Heart right ventricle (tissue), 16 donors: ENCODE measurements at places on chromosomes 16 and 17. TPM values are rescaled to one million over a fixed set of nuclear protein-coding genes. Genes with fewer than 3 reads are reported as not detected.

- no peak for DNase-seq
Measured at GRCh38 chr16:58999762-59000161, 265.6 kb upstream of the GOT2 start.

The PPL gene
- 5.5 TPM for total RNA-seq

DNA sequence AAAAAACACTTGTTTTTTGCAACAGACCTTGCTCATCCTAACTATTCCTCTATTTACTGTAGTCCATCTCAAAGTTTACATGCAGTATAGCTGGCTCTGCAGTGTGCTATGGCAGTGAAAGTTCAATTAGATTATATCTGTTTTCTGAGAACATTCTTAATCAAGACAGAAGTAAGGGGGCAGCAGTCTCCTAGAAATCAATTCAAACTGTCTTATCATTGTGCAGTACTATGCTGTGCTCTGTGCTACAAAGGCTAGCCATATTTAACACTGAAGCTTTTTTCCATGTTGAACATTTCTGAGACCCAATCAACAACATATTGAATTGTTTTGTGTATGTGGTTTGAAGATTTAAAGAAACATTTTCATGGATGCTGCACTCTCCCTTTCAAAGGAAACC lies 11.4 kb downstream of the NETO2 start:
- no peak for DNase-seq

DNA sequence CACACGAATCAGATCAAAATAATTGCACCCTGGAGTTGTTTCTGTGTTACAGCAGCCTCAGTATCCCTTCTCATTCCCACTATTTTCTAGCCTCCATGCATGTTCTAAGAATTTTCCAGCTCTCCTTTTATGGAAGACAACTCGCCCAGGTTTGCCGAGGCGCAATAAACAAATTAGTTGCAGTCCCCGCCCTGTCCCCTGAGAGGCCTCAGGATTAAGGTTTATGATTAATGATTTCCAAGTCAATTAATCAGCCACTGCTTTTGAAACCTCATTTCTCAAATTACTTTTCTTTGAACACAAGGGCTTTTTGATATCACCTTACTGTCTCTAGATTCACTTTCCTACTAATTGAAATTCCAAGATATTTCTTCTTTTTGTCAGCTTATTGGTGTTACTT lies 138.3 kb upstream of the HSBP1 start:
- no peak for DNase-seq

The P3H4 gene
- total RNA-seq = 2.9 TPM
